Stimulated activated CD8-positive, alpha-beta memory T cell treated with anti-CD3 and anti-CD28 coated beads, Interleukin-4, amount 100 ng/mL, for 1 hour (primary cell): ENCODE measurements at places on chromosomes 4 and X.

DNA sequence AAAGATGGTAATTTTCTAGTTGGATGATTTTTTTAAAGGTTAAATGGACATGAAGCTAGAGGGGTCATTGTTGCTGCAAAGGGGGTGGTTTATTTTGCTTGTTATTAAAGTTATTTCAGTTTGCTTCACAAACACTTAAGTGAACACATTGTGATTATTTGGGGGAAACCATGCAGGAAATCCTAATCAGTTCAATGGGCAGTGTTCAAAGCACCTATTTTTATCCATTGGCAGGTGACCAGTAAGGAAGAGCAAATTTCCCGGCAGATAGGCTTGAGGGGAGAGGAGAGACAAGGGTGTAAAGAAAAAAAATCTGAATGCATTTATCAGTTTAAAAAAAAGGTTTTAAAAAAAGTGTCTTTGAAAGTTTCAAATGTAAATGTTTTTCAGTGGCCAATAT is 17.6 kb downstream of the GPR174 start:
- DNase-seq = no peak

GRCh38 chrX:69387567-69388487 is 116.3 kb upstream of the NALF2 start:
- DNase-seq = no peak

GRCh38 chrX:69124108-69124507 is 41.1 kb downstream of the PJA1 start:
- DNase-seq = no peak

DNA sequence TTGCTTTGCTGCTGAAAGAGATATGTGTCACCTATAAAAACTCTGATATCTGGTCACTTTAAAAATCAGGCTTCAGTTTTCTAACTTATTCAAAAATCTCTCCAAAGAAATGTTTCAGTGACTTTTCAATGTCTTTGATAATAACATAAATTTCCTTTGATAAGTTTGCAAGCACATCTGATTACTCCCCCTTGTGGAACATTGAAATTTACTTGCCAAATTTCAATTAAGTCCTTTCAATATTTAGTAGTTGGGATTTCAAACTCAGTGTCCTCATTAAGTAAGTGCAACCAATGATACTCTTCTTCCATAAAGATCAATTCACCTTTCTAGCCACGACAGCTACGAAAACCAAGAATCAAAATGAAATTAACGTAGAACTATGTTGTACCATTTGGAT is 151.3 kb upstream of the FAM47C start:
- DNase-seq = no peak

DNA sequence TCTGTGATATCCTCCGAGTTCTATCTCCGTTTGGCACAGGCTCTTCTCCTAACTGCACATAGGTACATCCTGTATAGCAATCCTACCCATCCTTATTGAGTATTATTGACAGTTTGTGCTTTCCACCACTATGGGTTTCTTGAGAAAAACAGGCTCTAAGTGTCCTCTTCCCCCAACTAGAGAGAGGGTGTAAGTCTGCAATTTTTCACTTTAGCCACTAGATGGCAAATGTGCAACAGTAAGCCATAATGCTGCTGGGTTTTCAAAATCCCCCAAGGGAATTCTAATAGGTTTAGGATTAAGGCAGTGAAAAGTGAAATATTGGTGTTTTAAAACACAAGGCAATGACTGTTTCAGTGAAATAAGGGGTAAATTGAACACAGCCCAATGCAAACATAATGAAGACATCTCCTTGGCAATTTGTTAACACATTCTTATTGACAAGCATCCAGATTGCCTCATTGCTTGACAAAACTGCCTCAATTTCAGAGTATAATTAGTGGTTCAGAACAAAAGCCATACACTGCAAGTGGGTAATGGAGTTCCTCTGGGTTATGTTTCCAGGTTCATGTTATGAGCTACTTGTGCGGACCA is 239.0 kb upstream of the HTR2C start:
- DNase-seq = no peak

- DNase-seq = no peak
Observed at GRCh38 chr4:124943938-124944337, 231.4 kb upstream of the ANKRD50 start.

GRCh38 chr4:122688529-122689140 is 43.9 kb upstream of the BBS12 start:
- no peak for DNase-seq

- DNase-seq = no peak
Observed at GRCh38 chr4:6695660-6696610, 2.3 kb downstream of the S100P start.

DNA sequence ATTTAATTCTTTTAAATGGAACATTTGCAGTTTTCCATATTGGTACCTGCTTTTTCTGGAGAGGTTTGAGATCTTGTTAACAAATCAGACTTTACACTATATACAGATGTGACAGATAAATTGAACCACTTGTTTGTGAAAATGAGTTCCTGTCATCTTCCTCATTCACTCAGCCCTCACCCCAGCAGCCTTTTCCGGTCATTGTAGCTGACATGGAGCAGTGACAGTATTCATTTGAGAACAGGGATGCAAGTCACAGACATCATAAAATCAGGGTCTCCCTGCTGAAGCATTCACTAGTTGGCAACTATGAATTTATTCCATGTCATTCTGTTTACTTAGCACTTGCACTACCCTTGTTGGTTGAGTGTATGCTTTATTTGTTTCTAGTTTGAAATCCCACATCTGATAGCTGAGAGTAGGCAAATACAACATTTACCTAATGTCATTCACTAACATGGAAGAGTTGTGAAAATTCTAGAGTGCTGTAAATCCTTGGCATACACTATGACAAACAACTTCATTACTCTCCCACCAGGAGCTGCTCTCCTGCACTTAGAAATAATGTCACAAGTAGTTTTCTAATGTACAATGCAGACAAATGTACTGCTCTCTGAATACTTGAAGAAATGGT is 78.9 kb downstream of the UGT8 start:
- no peak for DNase-seq

- DNase-seq = no peak
Observed at GRCh38 chrX:155068165-155068564, 2.8 kb downstream of the CMC4 start.

DNA sequence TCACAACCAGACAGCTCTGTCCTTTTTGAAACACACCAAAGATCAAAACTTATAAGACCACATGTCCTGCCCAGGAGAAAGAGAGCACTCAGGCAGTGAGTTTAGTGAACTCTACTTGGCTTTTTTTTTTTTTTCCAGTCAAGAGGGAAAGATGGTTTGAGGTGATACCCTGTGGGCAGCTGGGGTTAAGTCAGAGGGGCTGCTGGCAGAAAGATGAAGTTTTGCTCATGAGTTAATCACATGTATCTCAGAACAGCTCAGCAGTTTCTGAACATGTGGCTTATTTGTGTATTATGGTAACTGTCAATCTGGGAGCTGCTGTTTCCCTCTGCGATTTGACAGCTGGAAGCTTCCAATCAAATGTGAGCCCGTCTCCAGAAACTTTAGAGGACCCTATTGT is 56.4 kb upstream of the MAP3K15 start:
- DNase-seq = no peak
